ENCODE measurements at places on chromosomes 7 and 10. TPM values are rescaled to one million over a fixed set of nuclear protein-coding genes. Genes with fewer than 3 reads are reported as not detected.

Gene ZNF398
- 10.4 TPM for total RNA-seq

Gene OR9A2
- not detected for total RNA-seq

Gene RET
- 0.23 TPM for total RNA-seq

Gene EBLN1
- total RNA-seq = not detected

Gene LIPK
- not detected for total RNA-seq

Gene RPEL1
- not detected for total RNA-seq

Gene MMS19
- total RNA-seq = 63.9 TPM

Gene RAPGEF5
- 35.8 TPM for total RNA-seq

Gene ELFN1
- total RNA-seq = not detected

Gene PSAP
- total RNA-seq = 1,716 TPM

Gene ANKRD30A
- not detected for total RNA-seq

Gene PTF1A
- total RNA-seq = not detected

Gene COBL
- total RNA-seq = not detected

Gene SCART1
- total RNA-seq = 2.5 TPM

Gene CYP3A4
- total RNA-seq = not detected

Gene UPK3BL2
- 3.5 TPM for total RNA-seq

Gene SLC13A1
- total RNA-seq = not detected

Gene MYPN
- 2.3 TPM for total RNA-seq

Gene FZD8
- 14.5 TPM for total RNA-seq

Gene ZDHHC16
- total RNA-seq = 42.0 TPM

Gene CASP7
- total RNA-seq = 19.8 TPM

Gene HOXA9
- total RNA-seq = 0.33 TPM
